Fibroblast of gingiva (primary cell): ENCODE measurements at places on chromosomes 11 and 22.

DNA sequence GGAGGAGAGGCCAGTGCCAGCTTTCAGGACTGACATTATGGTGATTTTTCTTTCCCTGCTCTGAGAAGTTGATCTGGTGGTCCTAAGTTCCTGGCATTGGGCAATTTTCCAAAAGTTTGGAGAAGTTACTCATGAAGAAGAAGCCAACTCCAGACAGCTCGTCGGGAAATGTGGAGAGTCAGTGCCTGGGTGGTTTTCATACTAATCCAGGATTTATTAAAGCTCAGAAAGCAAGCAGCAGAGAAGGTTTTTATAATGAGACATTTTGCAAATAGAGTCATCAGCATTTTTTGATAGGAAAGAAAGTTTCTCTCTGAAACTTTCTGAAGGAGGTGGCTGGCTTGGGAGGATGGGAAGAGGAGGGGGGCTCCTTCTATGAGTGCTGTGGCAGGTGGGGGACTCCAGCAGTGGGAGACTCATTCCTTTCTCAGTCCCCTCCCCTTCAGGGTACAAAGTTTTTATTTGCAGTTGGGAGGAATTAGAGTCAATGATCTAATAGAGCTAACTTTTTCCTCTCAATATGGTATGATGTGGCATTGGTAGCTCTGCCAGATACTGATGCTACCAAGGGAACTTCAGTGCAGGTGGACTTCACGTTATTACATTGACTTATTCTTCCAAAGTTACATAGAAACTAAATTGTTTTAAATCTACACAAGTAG, 55.4 kb downstream of the LIF start:
- DNase-seq, result no peak

DNA sequence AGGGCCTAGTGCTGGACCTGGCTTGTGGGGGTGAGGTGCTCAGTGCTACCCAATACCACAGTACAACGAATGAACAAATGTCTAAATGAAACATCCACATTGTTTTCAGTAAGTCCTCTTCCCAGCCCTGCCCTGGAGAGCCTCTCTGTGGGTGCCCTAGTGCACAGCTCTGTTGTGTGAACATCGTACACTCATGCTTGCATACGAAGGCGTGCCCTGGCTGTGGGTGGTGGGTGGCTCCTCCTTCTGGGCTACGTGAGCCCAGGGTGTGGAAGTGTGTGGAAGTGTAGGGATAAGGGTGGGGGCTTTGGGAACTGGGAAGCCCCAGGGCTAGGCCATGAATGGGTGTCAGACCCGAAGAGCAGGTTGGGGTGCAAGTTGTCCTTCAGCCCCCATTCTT, 592 bp upstream of the NLRX1 start:
- no peak for DNase-seq

- DNase-seq, result peak; percentile 66
These were observed 7.6 kb upstream of the LMO2 start for GRCh38 chr11:33899400-33900037.

DNA sequence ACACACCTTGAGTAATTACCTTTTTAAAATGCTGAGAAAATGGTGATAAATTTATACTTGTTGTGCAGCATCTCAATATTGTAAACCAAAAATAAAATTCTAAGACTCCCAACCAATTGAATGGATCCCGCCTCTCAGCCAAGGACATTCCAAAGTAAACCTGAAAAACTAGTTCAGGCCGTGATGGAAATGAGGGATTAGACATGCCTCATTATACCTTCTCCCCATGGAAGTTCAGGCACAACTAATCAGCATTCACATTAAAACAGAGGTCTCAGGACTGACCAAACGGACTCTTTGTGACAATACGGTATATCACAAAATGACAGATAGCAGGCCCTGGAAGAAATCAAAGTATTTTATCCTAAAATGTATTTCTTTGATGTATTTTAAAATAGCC, 907.4 kb upstream of the RAG2 start:
- no peak for DNase-seq

DNA sequence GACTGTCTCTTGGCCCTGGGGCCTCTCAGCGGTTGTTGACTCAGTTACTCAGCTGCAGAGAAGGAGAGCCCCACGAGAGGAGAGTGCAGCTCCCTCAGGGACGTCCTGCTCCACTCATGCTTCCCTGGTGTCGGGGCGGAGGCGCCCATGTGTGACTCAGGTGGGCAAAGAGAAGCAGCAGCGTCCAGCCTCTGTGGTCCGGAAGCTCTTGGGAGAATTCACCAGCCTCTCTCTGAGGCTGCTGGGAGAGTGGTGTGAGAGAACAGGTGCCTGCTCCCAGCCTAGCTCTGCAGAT, 25.7 kb downstream of the GLB1L2 start:
- DNase-seq, result no peak

GRCh38 chr11:66973956-66974580, 1.0 kb upstream of the C11orf86 start:
- peak; percentile 66 for DNase-seq

GRCh38 chr11:639332-639955, 2.4 kb downstream of the DRD4 start:
- DNase-seq, result no peak

GRCh38 chr22:17733466-17733865, 40.8 kb downstream of the BID start:
- peak; percentile 27 for DNase-seq

- DNase-seq, result no peak
These were observed 5.9 kb upstream of the GRK2 start for GRCh38 chr11:67260406-67260805.

DNA sequence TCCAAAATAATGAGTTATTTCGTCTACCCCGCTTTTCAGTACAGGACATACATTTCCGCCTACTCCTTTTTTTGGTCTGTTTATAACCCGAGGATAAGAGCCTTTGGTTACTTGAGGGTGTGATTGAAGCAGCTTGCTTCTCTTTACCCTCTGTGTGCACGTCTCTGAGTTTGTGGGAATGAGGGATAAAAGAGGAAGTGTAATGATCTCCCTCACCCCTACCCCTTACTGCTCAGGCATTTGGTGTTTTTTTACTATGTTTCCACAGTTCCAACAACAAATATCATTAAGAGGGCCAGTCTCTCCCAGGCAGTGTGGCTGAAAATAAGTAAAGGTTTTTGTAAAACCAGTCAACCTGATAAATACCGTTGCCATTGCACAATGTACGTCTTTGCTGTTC, 83.2 kb upstream of the GAL start:
- DNase-seq, result no peak

DNA sequence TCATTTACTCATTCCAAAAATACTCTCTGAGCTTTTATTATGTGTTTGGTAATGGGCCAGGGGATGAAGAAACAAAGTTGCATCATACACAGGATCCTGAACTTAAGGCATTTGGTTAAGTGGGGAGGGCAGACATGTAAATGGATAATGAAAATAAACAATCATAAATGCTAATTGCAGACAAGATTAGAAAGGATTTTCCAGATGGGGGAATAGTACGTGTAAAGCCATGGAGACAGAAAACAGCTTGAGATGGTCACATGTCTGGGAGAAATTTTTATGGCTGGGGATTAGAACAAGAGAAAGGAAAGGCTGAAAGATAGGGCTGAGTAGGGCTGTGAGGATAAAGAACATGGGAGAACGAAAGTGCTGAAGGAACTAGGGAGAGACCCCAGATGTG, 534.3 kb upstream of the LARGE1 start:
- no peak for DNase-seq

DNA sequence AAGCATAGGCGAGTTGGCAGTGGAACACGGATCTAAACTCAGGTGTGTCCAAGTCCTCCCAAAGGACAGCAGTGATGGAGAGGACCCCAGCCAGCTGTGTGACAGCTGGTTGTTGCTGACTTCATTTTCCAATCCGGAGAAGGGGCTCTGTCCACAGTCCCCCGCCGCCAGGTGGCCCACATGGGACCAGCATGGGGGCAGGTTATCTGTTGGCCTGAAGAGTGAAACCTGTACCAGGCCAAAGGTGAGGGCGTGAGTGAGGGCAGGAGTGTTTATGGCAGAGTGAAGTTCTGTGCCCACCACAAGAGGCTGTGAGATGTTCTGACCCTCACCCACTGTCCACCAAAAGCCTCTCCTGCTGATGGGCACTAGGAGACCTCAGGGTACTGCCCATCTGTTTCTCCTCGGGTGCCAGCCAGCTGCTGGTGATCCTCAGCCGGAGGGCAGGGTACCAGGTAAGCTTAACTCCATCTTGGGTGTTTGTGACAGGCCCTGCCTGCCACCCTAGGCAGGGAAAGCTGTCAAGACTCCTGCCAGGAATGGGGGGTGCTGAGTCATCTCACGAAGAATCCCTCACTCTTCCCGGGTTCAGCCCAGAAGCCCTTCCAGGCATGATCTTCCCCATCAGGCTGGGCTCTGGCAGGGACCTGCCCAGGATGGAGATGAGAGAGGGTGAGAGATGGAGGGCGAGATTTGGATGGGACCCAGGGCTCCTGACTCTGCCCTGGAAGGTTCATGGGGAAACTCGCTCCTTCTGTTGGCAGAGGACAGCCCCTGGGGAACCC, 15.5 kb upstream of the TAB1 start:
- DNase-seq, result no peak

DNA sequence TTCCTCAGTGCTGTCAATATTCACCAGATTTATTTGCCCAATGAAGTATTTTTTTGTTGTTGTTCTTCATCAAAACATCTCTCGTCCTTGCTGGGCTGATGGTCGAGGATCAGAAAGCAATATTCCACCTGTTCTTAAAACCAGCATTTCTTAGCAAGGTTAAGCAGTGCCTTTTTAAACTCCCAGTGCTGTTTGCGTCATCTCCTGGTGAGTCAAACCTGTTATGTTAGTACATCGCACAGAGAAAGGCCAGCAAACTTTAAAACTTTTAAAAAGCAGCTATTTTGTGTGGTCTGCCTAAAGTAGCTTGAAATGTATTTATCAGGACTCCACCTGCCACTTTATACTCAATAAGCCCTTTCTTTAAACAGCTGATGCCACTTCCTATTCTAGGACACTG, 802.0 kb downstream of the KCNA4 start:
- DNase-seq, result peak; percentile 3

DNA sequence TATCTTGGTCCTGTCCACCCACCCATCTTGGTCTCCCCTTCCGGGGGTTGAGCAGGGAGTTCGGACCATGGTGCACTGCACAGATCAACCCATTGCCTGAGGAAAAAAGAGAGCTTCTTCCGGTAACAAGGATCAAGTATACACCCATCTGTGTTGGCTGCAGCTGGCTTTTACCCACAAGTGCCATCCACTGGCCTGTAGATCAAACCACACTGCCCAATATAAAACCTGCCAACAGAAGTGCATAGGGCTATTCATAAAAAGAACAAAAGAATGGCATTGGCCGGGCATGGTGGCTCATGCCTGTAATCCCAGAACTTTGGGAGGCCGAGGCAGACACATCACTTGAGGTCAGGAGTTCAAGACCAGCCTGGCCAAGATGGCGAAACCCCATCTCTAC, 94.5 kb downstream of the ZC3H12C start:
- DNase-seq, result no peak

GRCh38 chr11:11968511-11969280, 39.7 kb downstream of the DKK3 start:
- peak; percentile 82 for DNase-seq

GRCh38 chr11:123521001-123521400, 90.9 kb downstream of the GRAMD1B start:
- DNase-seq, result no peak

DNA sequence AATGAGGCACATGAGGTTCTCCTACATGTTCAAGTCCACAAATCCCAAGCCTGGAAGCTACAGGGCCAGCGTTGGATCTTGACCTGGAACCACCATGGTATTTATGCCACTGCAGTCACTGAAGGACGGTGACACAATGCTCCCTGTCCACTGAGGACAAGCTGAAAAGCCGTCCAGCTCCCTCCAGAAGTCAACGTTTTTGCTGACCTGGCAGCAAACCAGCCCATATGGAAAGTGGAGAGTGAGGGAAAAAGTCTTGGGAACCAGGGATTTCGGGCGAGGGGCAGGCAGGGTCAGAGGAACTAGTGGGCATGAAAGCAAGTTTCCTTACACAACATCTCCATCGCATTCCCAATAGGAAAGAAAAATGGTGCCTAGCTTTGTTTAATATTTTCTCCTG, 33.3 kb downstream of the OPCML start:
- no peak for DNase-seq

GRCh38 chr22:30270832-30271231, 4.2 kb upstream of the OSM start:
- DNase-seq, result peak; percentile 42

GRCh38 chr22:26023104-26023775, 146.0 kb upstream of the SEZ6L start:
- no peak for DNase-seq

DNA sequence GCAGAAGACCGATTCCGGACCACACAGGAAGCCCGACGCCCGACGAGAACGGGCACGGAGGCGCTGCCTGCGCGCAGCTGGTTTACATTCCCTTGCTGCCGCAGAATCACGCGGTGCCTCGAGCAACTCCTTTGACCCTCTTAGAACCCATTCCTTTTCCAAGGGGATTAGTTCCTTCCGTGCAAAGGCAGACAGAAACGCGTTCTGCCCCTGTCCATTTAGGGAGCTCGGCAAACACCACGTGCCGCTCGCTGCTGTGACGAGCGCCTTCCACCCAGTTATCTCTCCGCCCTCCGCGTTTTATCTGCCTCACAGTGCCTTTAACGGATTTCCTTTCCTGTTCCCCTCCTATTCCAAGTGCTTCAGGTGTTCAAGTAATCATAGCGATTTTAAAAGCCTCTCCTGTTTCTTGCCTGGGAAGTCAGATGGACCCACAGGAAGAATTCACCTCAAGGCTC, 24.1 kb upstream of the MICAL3 start:
- peak; percentile 65 for DNase-seq

- no peak for DNase-seq
These were observed 28.8 kb upstream of the SERPIND1 start for GRCh38 chr22:20745119-20745518.

DNA sequence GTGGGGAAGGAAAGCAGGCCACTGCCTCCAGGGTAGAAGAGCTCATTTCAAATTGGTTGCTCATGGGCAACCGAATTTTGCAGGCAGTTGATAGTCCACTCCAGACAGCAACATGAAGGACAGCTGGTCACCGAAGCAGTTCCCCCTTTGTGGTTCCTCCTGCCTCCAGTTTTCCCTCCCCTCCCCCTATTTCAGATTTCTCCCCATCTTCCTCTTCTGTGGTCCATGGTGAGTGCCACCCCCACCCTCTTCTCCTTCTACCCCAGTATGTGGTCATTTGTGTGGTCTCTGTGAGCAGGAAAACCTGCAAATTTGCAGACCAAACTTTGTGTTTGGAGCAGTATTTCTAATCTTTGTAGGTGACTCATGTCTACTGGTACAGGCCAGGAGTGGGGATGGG, 38.2 kb upstream of the PAK1 start:
- no peak for DNase-seq

GRCh38 chr11:13109616-13110015, 100.5 kb downstream of the RASSF10 start:
- no peak for DNase-seq

GRCh38 chr11:111570796-111571195, 30.3 kb downstream of the LAYN start:
- no peak for DNase-seq

GRCh38 chr11:122032317-122032716, 83.7 kb downstream of the BLID start:
- peak; percentile 98 for DNase-seq
